ENCODE measurements at places on chromosomes 5 and 9.

GRCh38 chr9:17389026-17389425 is 189.8 kb upstream of the SH3GL2 start:
- no peak for DNase-seq

GRCh38 chr5:140833993-140834392 is at the start of gene PCDHA7:
Gene PCDHA7 (plus strand): TSS chr5:140834269. CDS start chr5:140834384, 115 bp downstream.
- no peak for DNase-seq

- DNase-seq: no peak
These were observed 498.7 kb downstream of the ISL1 start for GRCh38 chr5:51881901-51882300.

GRCh38 chr5:116681334-116682013 is 106.9 kb upstream of the SEMA6A start:
- peak; percentile 48 for DNase-seq

GRCh38 chr9:119839888-119840287 is 470.7 kb upstream of the BRINP1 start:
- no peak for DNase-seq

- no peak for DNase-seq
These were observed 160.5 kb upstream of the CDH10 start for GRCh38 chr5:24805230-24805629.

DNA sequence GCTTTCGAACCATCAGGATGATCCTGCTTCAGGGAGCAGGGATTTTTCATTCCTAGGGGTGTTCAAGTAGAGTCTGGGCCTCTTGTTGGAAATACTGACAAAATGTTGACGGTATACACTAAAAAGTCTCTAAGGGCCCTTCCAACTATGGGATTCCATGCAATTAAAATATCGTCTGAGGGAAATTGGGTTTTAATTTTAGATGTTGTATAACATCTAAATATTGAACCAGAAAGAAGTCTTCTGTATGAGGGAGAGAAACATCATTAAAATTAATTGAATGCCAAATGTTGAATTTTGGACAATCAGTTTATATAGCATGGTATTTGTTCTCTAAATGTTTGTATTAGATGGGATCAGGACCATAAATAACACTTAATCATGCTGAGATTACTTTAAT is 25.7 kb upstream of the DAB2 start:
- DNase-seq: no peak

DNA sequence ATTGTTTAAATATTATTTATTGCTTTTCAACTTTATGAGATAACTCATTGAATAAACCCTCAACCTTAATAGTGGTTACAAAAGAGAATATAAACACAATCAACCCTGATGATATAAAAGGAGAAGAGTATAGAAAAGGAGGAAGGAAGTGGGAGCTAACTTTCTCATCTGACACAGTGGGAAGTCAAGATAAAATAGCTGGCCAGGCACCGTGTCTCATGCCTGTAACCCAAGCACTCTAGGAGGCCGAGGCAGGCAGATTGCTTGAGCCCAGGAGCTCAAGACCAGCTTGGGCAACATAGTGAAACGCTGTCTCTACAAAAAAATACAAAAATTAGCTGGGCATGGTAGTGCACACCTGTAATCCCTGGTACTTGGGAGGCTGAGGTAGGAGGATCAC is 93.5 kb downstream of the PPP2R2B start:
- DNase-seq: no peak

DNA sequence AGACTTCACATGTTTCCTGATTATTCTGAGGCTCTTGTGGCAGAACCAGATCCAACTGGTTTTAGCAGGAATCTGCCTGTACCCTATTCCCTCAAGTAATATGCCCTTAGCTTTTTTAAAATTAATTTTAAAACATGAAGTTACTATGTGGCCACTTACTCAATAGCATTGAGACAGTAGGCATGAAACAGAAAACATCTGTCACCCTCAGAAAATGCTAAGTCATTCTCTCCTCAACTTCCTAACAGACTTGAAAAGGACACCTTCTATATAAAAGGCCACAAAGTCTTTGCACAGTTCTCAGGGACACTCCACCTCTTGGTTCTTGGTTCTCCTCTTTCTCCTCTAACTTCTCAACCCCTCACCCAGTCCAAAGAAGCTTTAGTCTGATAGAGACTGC is 277.8 kb downstream of the RAB3C start:
- no peak for DNase-seq

DNA sequence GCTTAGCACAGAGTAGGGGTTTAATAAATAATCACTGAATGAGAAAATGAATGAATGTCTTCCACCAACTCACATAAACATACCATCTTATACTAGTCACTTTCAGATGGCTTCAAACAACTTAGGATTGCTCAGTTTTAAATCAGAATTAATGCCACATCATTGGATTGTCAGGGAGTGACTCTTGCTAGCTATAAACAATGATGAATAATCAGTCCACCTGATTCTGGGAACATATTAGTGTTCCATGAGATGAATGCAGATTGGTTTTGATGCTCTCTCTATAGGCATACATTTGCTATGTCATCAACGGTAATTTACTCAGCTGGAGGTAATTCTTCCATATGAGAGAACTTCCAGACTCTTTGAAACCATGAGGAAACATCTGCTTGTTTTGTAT is 97.4 kb downstream of the CDH9 start:
- no peak for DNase-seq

GRCh38 chr5:38600329-38601045 is 44.0 kb upstream of the LIFR start:
- DNase-seq: no peak

DNA sequence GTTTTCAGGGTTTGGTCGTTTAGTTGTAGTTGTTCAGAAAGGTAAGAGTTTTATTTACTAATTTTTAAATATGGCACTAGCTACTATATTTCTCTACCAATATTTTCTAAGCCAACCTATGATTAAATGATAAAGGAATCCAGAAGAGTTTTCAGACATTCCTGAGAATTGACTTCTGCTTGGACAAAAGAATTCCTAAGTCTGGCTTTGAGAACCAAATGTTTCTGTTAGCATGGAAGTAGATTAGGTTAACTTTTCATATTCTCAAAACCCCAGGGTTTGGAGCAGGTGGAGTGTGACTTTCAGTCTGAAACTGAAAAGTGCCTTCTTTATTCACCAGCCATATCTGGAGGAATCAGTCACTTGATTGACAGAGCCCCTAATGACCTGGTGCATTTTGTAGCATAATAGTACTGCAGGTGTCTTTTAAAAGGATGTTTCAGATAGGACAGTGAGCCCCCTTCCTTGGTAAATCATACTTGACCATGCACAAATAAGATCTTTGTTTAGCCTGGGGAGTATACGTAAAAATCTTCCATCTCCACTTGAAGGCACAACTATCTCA is 457.0 kb upstream of the ZNF462 start:
- no peak for DNase-seq

- no peak for DNase-seq
These were observed 38.4 kb downstream of the TLE4 start for GRCh38 chr9:79610019-79610631.

- DNase-seq: peak; percentile 14
These were observed 126.2 kb downstream of the BASP1 start for GRCh38 chr5:17343675-17344074.

GRCh38 chr5:136062366-136063274 is 33.8 kb downstream of the TGFBI start:
- DNase-seq: peak; percentile 55

DNA sequence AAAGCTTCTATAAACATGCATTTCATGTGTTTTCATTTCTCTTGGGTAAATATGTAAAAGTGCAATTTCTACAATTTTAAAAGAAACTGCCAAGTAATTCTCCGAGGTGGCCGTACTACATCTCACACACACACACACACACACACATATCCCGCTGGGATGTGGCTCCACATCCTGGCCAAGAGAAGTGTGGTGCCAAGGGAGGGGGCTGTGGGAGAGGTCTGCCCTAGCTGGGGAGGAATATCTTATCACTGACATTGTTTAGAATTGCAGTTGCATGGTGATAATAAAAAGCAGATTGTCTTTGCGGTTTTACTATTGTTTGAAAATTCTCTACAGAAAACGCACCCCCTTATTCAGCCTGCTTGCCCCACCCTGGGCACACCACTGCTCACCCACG is 558.4 kb downstream of the BNC2 start:
- no peak for DNase-seq

GRCh38 chr9:4297151-4297785 is 2.6 kb downstream of the GLIS3 start:
- peak; percentile 80 for DNase-seq

DNA sequence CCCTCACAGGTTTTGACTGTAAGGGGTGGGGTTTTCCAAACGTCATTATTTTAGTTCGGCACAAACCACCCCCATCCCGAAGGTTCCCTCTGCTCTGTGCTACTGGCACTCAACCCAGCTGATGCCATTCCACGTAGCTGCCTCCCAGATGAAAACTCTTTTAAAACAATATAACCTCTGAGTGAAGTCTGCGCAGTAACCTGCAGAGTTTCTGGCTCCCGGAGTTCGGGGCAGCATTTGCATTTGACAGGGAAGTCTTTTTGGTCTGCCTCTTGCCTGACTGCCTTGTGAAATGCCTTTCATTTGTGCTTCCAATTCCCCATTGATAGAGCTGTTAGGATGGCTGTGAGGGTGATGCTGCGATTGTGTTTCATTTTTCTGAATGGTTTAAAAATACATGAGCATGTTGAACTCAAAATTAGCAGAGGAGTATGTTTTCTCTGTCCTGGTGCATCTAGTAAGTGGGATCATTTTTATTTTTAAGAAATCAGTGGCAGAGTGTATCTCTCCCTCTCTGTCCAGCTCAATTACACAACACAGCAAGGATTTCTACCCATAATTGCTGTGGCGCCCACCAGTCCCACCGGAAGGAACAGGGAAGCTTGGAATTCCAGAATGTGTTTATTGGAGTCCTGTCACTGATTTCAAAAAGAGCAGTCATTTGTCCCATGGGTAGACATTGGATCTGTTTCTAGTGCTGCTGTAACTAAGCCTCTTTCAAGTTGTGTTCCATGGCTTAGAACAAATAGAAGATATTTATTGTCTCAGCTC is 24.8 kb downstream of the ADCY2 start:
- DNase-seq: no peak

DNA sequence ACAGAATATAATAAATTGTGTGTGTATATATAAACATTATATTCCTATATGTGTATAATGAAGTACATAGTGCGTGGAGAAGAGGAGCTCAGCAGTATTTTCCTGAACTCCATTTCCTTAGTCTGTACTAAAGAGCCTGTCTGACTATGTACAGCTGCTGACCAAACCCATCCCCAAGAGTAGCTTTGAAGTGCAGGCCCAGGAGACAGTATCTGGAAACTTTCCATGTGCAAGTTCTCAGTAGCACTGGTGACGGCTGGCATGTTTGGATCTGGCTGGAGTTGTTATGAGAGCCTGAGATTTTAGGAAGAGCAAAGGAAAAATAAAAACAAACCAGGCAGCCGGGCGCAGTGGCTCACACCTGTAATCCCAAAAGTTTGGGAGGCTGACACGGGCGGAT is 244.2 kb downstream of the RFK start:
- DNase-seq: no peak

- no peak for DNase-seq
These were observed 94.3 kb downstream of the PCDH1 start for GRCh38 chr5:141783947-141784296.

Data from Calu3 (cell line).